HS-27A (cell line): ENCODE measurements at places on chromosomes 16 and 17.

DNA sequence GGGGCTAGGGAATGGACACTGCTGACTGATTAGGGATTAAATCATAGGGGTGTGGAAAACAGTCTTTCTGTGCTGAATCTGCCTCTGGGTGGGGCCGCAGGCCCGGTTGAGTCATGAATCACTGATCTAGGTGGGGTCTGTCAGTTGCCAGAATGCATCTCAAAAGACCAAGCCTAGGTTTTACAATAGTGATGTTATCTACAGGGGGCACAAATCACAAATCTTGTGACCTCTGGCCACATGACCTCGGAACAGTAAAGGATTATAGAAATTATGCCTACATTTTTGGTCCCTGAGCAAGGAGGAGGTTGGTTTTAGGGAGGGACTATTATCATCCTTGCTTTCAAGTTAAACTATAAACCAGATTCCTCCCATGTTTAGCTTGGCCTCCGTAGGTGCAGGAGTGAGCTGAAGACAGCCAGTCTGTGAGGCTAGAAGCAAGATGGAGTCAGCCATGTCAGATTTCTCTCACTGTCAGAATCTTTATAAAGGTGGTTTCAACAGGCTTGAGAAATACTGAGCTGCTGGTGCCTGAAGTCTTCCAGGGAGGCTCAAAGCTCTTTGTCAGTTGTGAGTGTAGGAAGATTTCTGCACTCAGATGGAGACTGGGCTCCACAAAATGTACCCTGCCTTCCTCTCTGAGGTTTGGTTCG, 12.9 kb downstream of the GNGT2 start:
- DNase-seq: no peak

DNA sequence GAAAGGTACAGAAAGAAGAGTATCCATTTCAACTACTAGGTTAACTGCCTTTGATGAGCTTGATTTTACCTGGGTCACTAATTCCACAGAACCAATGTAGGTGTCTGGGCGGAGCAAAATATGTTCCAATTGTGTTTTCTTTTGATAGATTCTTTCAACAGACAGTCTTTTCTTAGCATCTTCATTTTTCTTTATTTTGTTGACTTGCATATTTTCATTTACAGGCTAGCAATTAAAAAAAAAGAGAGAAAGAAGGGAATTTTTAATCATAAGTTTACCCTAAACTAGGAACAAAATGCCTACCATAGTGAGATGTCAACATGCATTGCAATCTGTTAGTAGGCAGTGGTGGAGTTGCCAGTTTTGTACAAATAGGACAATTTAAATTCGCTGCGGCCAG, 1.0 kb downstream of the TOP2A start:
- no peak for DNase-seq

- DNase-seq: no peak
Measured at GRCh38 chr16:50708373-50709060, 15.1 kb downstream of the NOD2 start.

DNA sequence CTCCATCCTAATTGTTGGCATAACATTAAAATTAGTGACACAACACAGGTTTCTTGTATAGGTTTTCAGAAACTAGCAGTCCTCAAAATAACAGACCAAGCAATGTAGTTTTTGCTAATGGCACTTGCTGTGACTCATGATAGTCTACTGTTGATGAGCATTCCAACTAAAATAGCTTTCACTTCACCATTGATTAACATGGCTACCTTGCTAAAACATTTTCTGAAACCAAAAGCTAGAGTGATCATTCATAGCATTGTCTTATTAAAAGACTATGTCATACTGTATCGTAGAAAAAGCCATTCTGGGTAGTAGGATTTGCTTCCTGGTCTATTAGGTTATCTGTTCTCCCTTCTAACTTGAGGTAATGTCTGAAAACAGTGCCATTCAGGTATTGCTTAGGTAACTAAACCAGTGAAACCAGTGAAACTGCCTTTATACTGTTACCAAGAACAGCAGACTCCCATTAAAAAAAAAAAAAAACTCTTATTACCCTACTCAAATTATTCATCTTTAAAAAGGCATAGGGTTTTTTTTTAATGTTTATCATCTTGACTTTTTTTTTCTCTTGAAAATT, 2.5 kb upstream of the CLTC start:
- no peak for DNase-seq

DNA sequence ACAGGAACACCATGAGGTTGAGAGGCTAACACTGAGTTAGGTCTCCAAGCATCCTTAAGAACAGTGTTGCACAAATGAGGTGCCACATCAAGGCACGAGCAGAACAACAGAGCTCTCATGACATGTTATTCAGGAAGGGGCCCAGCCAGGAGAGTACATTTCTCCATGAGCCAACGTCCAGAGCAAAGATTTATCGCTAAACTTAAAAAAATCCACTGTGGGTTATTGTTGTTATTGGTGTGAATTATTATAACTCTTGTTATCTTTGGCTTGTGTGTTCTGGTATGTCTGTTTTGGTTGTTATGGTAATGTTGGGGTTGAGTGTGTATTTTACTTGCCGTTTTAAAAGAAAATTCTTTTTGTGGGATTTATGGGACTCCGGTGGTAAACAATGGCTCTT, 68.9 kb upstream of the MSI2 start:
- DNase-seq: no peak

- no peak for DNase-seq
Measured at GRCh38 chr17:13920413-13920812, 148.9 kb upstream of the COX10 start.

DNA sequence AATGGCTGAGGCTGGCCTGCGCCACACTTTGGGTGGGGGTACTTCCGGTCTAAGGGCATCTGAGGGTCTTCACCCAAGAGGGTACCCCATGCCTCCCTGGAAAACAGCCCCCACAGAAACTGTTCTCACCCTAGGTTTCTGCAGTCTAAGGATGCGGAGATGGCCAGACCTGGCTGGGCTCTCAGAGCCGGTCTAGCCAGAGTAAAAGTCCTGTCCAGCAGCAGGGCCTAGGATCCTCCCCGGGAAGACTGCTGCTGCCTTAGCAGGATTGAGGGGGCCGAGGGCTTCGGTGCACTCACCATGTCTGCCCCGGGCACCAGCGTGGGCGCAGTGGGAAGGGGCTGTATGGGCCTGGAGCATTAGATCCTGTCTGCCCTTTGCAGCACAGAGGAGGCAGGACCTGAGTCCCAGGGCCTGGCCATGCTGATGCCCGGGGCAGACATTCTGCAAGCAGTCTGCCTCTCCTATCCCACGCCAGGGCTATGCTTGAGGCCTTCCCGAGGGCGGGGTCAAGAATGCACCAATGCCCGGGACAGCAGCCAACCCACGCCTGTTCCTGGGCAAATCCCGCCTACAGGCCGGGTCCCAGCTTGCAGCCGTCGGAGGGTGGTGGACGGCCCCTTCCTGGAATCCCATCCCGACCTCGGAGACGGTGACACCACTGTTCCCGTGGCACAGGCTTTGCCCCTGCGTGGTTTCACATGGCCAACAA, 54.7 kb downstream of the CBFA2T3 start:
- DNase-seq: no peak

DNA sequence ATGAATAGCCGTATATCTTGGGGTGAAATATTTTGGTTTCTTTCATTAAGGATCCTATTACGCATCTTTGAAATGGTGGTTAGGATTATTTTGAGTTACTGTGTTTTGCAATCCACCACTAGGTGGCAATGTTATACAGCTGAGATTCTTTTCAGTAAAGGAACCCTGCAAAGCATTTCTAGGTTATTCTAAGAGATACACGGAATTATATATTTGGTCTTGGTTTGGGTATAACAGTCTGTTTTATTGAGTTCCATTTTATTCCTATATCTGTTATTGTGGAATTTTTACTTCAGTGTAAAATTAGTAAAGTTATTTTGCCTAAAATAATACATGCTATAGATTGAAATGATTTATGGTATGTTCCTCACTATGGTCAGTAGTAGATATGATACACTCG, 62.9 kb upstream of the CPHXL start:
- DNase-seq: peak; percentile 22

- DNase-seq: no peak
Measured at GRCh38 chr16:28990375-28991040, 5.7 kb downstream of the LAT start.

DNA sequence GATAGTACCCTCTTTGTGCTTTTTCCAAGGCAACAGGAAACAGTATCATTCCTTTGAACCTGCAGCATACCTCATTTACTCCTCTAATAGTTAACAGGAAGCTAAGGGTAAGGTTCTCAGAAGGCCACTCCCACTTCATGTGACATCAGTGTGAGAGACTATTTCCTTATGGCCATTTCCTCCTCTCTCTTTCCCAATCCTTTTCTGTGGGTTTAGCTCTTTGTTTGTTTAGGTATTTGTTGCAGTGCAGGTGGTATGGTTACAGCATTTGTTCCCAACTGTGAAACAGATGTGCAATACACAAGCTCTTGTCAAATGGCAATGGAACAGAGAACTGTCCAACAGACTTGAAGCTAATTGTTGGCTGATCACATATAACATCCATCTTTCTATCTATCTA, 14.7 kb downstream of the TMC5 start:
- DNase-seq: no peak

DNA sequence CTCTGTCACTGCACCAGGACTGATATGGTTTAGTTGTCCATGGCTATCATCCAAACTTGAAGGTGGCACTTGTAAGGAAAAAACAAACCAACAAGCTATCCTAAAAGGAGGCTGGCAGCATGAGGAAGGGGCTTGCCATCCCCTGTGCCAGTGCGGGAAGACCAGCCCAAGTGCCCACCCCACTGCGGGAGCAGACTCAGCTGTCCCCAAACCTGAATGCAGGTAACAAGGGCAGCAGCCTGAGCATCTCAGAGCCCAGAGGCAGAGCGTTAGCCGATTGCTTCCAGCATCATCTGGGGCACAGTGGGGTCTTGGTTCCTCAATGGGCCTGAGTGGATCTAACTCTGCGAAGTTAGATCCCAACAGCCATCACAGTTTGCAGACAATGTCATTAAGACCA, 29.2 kb upstream of the C16orf78 start:
- DNase-seq: no peak

GRCh38 chr16:29908719-29909220, 8.5 kb downstream of the ASPHD1 start:
- DNase-seq: no peak

- DNase-seq: no peak
Measured at GRCh38 chr17:55423535-55423934, 1.9 kb upstream of the MMD start.

DNA sequence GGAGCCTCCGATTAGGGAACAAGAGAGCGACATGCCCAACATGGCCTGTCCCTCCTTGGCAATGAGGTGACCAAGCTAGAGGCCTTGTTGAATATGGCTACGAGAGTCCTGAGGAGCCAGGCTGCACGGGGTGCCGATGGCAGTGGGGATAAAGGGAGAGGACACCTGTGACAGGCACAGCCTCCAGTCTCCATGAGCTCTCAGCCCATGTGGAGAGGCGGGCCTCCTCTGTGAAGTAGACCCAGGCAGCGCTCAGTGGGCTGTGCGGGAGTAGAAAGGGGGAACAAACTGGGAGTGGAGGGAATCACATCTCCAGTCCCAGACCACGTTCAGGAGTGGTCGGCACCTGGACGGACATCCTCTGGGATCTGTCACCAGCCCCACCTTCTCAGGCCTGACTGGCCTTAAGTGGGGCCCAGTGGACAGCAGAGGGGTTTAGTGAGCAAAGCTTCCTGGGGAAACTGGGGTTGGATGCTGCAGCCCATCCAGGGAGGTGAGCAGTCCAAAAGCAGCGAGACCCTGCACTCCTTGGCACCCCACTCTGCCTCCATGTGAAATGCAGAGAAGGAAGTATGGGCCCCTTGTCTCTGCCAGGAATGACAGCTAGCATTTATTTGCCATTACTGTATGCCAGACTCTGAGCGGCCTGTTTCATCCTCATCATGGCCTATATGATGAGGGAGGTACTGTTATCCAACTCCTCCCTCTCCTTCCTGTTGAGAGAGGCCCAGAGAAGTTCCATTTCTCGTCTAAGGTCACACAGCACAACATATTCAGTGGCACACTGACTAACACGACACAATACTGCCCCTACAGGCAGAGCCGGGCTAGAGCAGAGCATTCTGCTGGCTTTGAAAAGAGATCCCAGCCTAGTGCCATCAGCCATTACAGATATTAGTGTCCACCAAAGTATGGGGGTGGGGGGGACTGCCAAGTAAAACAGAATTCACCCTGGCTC, 4.5 kb upstream of the TMEM92 start:
- DNase-seq: peak; percentile 56

GRCh38 chr16:66569131-66569530, 2.9 kb downstream of the CMTM1 start:
- DNase-seq: no peak

DNA sequence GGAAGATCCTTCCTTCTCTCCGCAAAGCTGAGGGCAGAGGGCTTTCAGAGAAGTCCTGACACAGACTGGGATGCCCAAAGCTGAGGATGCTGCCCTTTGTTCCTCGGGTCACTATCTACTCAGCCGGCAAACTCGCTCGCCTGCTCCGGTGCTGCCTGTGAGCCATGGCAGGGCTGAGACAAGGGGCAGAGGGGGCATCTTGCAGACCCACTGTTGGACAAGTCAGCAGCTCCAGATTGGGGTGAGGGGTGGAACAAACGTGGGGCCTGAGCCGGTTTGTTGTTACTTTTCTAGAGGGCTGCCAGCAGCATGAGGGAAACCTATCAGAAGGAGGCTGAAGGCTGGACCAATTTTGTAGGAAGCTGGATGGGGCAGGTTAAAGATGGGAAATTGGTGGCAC, 47.1 kb upstream of the PIK3R6 start:
- no peak for DNase-seq

DNA sequence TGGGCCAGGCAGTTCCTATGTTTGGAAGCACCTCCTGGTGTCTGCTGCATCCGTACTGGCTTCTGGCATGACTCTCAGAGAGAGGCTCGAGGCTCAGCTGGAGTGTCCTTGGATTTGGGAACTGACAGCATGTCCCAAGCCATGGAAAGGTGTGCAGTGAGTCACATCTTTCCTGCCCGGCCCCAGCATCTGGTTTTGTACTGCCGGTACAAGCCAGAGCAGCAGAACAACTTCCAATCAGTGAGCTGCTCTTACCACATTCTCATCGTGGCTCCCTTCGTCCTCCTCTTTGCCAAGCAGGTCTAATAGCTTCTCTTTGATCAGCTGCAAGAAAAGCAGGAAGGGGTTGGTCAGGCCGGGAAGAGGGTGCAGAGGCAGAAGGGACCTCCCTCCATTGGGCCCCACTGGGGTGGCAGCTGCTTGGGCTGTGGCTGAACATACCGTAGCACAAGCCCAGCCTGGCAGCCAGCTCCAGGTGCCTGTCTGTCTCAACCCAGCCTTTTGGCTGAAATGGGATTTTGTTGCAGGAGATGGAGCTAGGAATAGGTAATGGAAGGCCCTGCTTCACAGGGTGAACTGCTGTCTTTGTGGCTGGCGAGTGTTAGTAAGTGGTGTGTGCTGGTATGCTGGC, 24.2 kb downstream of the SPACA3 start:
- no peak for DNase-seq
